ENCODE measurements at places on chromosomes 2 and 18. TPM values are rescaled to one million over a fixed set of nuclear protein-coding genes. Genes with fewer than 3 reads are reported as not detected.

DNA sequence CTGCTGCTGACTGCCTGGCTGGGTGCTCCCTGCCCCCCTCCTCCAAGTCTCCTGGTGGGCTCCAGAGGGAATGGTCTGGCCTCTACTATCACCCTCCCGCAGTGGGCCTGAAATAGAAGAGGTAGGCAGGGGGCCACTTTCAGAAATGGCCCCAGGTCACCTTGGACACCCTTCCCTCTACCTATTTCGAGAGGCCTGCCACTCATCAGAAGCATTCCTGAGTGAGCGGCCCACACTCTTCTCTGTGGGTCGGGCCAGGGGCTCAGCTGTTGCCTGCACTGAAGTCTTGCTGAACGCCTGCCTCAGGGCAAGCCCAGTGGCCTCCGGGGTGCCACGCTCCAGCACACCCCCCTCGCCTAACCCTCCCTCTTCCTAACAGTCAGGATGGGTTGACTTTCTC is 124.9 kb downstream of the TNS1 start:
- no peak overlapping the region for H3K27ac ChIP-seq
- H3K27me3 ChIP-seq, result no peaks in the 10 kb centered on the region
- no peak overlapping the region for H3K4me3 ChIP-seq
- no peaks in the 10 kb centered on the region for H3K36me3 ChIP-seq
- H3K4me1 ChIP-seq, result no peaks in the 10 kb centered on the region
- DNase-seq, result no peak

- H3K36me3 ChIP-seq, result no peaks in the 10 kb centered on the region
- H3K4me3 ChIP-seq, result no peak overlapping the region
- H3K27ac ChIP-seq, result no peak overlapping the region
- no peaks in the 10 kb centered on the region for H3K4me1 ChIP-seq
These were observed 550.6 kb downstream of the DSC3 start for GRCh38 chr18:30491815-30492551.

- H3K27me3 ChIP-seq, result no peaks in the 10 kb centered on the region
- no peak overlapping the region for H3K4me3 ChIP-seq
- H3K36me3 ChIP-seq, result no peaks in the 10 kb centered on the region
- no peak overlapping the region for H3K27ac ChIP-seq
- DNase-seq, result no peak
- H3K4me1 ChIP-seq, result no peaks in the 10 kb centered on the region
These were observed 1.7 kb upstream of the SLC3A1 start for GRCh38 chr2:44273596-44273995.

DNA sequence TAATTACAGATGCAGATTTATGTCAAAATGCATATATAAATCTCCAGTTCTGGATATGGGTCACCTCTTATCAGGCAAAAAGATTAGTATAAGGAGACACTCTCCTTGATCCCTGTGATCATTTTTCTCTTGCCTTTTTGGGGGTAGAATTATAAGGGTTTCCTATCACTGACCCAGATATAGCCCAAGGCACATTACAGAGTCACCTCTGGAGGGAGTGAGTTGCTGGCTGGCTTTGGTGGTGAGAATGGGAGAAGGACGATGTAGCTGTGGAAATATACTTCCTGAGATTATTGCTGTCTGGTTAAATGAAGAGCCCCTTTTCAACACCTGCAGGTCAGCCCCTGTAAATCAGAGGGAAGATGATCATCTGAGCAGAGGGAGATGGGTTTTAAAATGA is 418.7 kb downstream of the MTX2 start:
- DNase-seq, result no peak
- no peaks in the 10 kb centered on the region for H3K27me3 ChIP-seq
- no peaks in the 10 kb centered on the region for H3K36me3 ChIP-seq
- H3K4me3 ChIP-seq, result no peak overlapping the region
- H3K4me1 ChIP-seq, result no peaks in the 10 kb centered on the region
- no peak overlapping the region for H3K27ac ChIP-seq

DNA sequence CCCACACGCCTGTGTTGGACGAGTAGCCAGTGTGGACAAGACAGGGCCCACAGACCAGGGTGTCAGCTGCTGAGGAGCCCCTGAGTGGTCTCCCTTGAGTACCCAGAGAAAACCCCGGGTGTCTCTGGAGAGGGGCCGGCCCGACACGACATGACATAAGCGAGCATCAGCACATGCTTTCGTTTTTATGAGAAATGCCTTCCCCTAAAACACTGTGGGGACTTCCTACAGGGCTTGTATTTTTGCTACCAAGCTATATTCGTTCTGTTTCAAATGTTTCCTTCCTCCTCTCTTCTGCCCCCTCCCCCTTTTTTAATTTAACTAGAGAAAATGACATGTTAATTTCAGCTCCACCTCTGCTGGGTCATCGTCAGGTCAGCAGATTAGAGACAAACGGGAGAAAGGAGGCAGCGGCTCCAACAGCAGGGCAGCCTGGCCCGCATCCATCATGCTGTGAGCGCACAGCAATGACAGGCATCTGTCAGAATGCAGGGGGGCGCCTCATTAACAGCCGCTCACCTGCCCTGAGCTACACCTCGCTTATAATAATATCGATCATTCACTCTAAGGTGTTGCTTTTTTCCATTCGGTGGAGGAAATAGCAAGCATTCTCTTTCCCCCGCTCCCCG is 286.2 kb downstream of the ZNF516 start:
- no peak for DNase-seq
- no peaks in the 10 kb centered on the region for H3K36me3 ChIP-seq
- H3K4me1 ChIP-seq, result no peaks in the 10 kb centered on the region
- 0 out of 2 replicates have a peak overlapping the region, but pooled peaks have one; percentile 16 for H3K4me3 ChIP-seq
- H3K27ac ChIP-seq, result no peak overlapping the region

DNA sequence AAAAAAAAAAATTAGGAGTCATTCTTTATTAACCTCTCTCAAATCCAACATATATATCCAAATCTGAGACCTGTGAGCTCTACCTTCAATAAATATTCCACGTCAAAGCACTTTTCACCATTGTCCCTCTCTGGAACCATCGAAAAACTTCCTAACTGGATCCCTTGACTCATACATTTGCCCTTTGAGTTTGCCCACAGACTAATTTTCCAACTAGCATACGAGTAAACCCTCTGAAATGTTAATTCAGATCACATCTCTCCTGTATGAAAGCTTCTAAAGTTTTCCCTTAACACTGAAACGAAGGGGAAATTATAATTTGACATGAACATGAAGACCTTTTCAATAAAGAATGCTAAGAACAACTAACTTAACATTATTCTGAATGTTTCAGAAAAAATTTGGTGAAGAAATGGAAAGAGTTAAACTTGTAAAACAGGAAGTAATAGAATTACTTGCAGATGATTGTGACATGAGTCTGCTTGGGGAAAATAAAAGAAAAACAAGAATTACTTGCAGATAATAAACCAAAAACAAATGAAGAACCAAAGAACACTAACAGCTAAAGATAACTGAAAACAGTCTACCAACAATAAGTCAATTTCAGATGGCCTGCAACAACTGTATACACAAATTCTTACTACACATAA is 110.6 kb downstream of the C2orf74 start:
- H3K27ac ChIP-seq, result no peak overlapping the region
- no peak for DNase-seq
- H3K36me3 ChIP-seq, result peaks cover 14% of the 10 kb centered on the region
- H3K4me3 ChIP-seq, result no peak overlapping the region
- no peaks in the 10 kb centered on the region for H3K4me1 ChIP-seq
- H3K27me3 ChIP-seq, result no peaks in the 10 kb centered on the region

- H3K27me3 ChIP-seq, result no peaks in the 10 kb centered on the region
- H3K27ac ChIP-seq, result no peak overlapping the region
- DNase-seq, result no peak
- no peak overlapping the region for H3K4me3 ChIP-seq
These were observed 103.1 kb downstream of the PPP1R1C start for GRCh38 chr2:182088681-182089320.

- no peaks in the 10 kb centered on the region for H3K27me3 ChIP-seq
- H3K27ac ChIP-seq, result no peak overlapping the region
- H3K4me3 ChIP-seq, result no peak overlapping the region
- DNase-seq, result no peak
- H3K4me1 ChIP-seq, result no peaks in the 10 kb centered on the region
These were observed 63.5 kb downstream of the TXNL1 start for GRCh38 chr18:56574861-56575260.

DNA sequence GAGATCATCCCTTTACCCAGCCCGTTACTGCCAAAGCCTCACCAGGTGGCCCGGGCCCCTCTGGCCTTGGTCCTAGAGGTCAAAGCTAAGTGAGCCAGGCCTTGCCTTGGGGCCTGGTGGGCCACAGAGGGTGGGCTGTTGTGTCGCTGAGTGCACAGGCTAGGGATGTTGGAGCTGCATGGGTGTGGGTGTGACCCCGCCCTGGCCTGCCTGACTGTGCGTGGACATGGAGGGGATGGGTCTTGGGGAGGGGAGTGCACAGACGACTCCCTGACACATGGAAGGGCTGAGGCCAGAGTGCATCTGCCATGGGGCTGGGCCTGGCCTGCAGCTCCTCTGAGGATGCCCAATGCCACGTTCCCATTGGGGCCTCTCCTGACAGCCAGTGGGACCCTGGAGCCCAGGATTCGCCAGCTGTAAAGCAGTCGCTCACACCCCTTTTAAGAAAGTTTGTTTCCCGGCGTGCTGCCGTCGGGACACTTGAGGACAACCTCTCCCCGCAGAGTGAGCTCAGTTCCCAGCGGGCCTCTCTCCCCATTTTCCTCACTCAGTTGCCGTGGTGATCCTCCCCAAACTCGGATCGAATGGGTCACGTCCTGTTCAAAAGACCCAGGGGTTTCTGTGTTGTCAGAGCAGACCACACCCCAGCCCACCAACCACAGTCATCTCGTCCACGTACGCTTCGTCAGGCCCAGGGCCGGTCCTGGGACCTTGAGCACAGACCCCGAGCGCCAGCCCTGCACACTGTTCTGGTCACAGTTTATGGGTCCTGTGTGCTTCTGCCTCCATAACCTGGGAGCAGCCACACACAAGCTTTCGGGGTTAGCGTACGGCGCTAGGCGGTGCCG is 93.5 kb downstream of the NFATC1 start:
- H3K4me3 ChIP-seq, result no peak overlapping the region
- no peak overlapping the region for H3K27ac ChIP-seq
- no peaks in the 10 kb centered on the region for H3K27me3 ChIP-seq
- H3K36me3 ChIP-seq, result no peaks in the 10 kb centered on the region
- DNase-seq, result no peak

DNA sequence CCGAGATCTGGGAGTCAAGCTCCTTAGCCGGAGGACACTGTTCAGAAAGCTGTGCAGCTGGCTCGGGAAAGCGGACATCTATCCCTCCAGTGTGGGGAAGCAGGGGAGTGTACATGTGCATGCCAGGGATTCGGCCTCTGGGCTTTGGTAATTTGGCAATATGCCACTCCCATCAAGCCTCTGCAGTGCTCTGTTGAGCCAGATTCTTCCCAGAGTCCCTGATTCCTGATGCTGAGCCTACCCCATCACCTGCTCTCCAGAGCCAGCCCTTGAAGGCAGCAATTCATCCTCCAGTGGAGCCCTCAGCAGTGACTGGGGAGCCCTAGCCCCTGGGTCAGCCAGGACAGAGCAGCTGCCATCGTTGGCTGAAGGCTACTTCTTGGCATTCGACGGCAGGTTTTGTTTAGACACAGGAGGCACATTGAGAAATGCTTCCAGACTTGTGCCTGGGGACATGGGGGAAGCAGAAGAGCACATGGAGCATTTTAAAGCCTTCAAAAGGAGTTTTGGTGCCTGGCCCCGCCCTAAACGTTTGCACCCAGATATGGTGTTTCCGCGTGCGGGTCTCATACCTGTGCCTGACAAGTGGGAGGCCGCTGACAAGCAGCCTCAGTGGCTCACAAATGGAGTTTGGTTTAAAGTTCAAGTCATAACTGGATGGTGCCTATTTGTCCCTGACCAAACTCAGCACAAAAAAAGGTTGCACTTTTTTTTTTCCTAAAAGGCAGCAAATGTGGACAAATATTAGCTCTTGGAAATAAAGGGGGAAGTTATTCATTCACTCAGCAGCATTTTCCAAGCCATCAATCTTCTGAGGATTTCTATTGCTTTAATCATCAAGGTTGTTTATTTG is 272.8 kb downstream of the CYRIA start:
- no peaks in the 10 kb centered on the region for H3K4me1 ChIP-seq
- no peaks in the 10 kb centered on the region for H3K36me3 ChIP-seq
- H3K4me3 ChIP-seq, result no peak overlapping the region
- H3K27me3 ChIP-seq, result no peaks in the 10 kb centered on the region
- no peak for DNase-seq
- no peak overlapping the region for H3K27ac ChIP-seq

- H3K27ac ChIP-seq, result no peak overlapping the region
- H3K4me1 ChIP-seq, result peaks cover 14% of the 10 kb centered on the region
- H3K27me3 ChIP-seq, result no peaks in the 10 kb centered on the region
- H3K36me3 ChIP-seq, result no peaks in the 10 kb centered on the region
These were observed 45.4 kb downstream of the ODC1 start for GRCh38 chr2:10402653-10403215.

GRCh38 chr2:79874015-79874414 is 361.2 kb downstream of the CTNNA2 start:
- no peaks in the 10 kb centered on the region for H3K4me1 ChIP-seq
- no peaks in the 10 kb centered on the region for H3K27me3 ChIP-seq
- no peaks in the 10 kb centered on the region for H3K36me3 ChIP-seq
- H3K27ac ChIP-seq, result no peak overlapping the region
- no peak overlapping the region for H3K4me3 ChIP-seq
- DNase-seq, result no peak

Gene DSG1
- polyA plus RNA-seq, result 3.7 TPM

Gene CCDC141
- 3.7 TPM for polyA plus RNA-seq

Gene SEPTIN10
- 132 TPM for polyA plus RNA-seq

Gene ZNF532
- 0.84 TPM for polyA plus RNA-seq

Gene RPRD1A
- 36.8 TPM for polyA plus RNA-seq

Gene TCF7L1
- 0.11 TPM for polyA plus RNA-seq

Gene RAD51AP2
- polyA plus RNA-seq, result not detected

Measured in GM12878 (cell line).